IPS DF 6.9 (cell line): ENCODE measurements at places on chromosomes 3 and 15.

- no peaks in the 10 kb centered on the region for H3K36me3 ChIP-seq
- no peak overlapping the region for H3K4me3 ChIP-seq
- no peak overlapping the region for H3K27ac ChIP-seq
- no peaks in the 10 kb centered on the region for H3K27me3 ChIP-seq
- peaks cover 2% of the 10 kb centered on the region; the same call in 1 of the 2 replicates for H3K4me1 ChIP-seq
Measured at GRCh38 chr3:24684506-24685023, 189.9 kb upstream of the THRB start.

DNA sequence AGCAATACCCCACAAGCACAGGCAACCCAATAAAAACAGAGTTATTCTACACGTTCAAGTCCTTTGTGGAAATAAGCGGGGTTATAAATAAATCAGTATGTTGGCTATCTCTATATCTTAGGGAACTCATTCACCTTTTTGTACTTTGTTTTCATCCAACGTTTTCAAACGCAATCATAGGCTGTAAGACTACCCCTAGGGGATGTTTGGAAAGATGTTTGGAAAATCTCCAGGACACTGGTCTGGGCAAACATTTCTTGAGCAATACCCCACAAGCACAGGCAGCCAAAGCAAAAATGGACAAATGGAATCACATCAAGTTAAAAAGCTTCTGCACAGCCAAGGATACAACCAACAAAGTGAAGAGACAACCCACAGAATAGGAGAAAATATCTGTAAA lies 70.1 kb downstream of the CLDN11 start:
- no peak overlapping the region for H3K27ac ChIP-seq
- DNase-seq, result no peak
- no peaks in the 10 kb centered on the region for H3K27me3 ChIP-seq

DNA sequence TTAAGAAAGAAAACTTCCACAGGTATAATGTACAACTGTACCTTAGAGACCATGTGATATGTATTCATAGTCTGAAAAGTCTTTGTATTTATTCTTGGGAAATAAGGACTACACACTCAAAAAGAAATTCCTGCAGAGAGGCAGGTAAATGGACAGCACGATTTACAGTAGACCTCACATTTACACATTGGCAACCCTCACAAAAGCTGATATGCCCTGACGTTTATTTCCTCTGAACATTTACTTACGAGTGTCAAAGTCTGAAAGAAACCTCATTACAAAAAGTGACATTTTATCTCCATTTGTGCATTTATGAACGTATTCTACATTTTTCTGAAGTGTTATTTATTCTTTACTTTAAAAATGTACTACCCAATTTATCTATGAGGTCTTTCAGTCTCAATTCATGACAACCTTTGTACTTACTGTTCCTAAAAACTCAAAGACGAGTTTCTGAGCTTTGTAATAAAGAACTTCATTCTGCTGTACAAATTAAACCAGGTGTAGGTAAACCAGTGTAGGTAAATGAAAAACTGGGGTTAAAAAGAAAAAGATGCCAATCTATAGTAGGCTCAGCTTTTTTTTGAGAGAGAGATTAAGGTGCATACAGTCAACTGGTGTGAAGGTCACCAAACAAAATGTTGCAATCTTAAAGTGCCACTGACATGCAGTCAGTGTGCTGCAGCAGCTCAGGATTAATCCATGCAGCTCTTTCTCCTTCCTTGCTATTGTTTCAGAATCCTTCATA lies 44.3 kb downstream of the THRB start:
- H3K4me1 ChIP-seq, result no peaks in the 10 kb centered on the region
- DNase-seq, result no peak
- H3K27me3 ChIP-seq, result no peaks in the 10 kb centered on the region

- H3K4me3 ChIP-seq, result no peak overlapping the region
- H3K27me3 ChIP-seq, result no peaks in the 10 kb centered on the region
- no peak overlapping the region for H3K27ac ChIP-seq
- no peaks in the 10 kb centered on the region for H3K4me1 ChIP-seq
- DNase-seq, result no peak
Measured at GRCh38 chr15:84992157-84992944, 10.7 kb downstream of the PDE8A start.

DNA sequence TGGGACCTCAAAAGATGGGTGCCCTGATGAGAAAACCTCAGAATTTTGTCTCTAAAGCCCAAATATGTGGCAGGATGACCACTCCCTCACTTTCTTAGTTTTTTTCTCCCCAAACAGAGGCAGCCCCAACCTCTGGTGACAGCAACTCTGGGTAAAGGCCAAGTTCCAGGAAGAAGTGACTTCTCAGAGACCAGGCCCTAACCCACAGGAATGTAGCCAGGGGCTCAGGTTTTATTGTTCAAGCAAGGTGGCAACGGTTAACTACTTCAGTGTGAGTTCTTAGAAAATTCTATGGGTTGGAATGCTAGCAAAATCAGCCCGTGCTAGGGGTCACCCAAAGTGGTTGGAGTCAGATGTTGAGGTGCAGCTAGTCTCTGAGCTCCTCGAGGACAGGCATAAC lies 5.1 kb upstream of the DNAJA4 start:
- DNase-seq, result no peak
- H3K4me1 ChIP-seq, result peaks cover 4% of the 10 kb centered on the region; the same call in 1 of the 2 replicates
- H3K36me3 ChIP-seq, result no peaks in the 10 kb centered on the region

DNA sequence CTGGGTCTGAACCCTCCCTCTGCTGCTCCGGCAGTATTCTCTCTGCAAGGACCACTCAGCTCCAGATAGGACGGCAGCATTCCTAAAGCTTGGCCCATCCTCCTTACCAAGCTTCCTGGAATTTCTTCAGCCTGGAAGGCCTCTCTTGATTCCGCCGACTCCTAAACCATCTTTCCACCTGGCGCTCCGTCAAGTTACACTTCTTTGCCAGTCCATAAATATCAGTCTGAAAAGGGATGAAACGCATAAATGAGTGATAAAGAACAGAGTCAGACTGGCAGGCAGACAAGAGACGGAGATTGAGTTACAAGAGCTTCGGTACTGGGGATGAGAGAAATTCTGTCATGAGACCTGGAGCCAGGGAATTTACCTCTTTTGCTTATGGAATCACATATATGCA lies 44.3 kb downstream of the CERS3 start:
- no peak for DNase-seq
- H3K36me3 ChIP-seq, result no peaks in the 10 kb centered on the region
- H3K27me3 ChIP-seq, result no peaks in the 10 kb centered on the region
- no peak overlapping the region for H3K4me3 ChIP-seq
- H3K4me1 ChIP-seq, result no peaks in the 10 kb centered on the region

DNA sequence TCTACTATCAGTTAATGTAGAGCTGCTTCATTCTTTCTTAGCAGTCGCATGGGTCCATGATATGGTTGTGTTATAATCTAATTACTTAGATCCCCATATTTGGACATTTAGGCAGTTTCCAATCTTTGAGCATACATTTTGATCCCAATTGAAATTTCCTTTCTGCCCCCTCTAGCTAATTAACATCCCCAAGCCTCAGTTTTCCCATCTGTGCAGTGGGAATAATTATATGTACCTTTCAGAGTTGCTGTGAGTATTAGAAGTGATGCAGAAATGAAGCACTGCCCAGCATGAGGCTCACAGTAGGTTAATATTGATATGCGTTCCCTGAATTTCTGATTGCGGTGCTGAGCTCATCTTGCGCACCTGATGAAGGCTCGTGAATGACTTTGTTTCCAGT lies 21.8 kb downstream of the SPSB4 start:
- H3K27ac ChIP-seq, result no peak overlapping the region
- DNase-seq, result no peak
- peaks cover 33% of the 10 kb centered on the region for H3K4me1 ChIP-seq
- H3K4me3 ChIP-seq, result no peak overlapping the region
- no peaks in the 10 kb centered on the region for H3K27me3 ChIP-seq
- H3K36me3 ChIP-seq, result no peaks in the 10 kb centered on the region

GRCh38 chr3:69936266-69936665 lies 63.3 kb upstream of the SAMMSON start:
- H3K36me3 ChIP-seq, result no peaks in the 10 kb centered on the region
- no peak overlapping the region for H3K4me3 ChIP-seq
- no peaks in the 10 kb centered on the region for H3K27me3 ChIP-seq
- H3K4me1 ChIP-seq, result peaks cover 2% of the 10 kb centered on the region; the same call in 1 of the 2 replicates
- no peak overlapping the region for H3K27ac ChIP-seq
- DNase-seq, result no peak

DNA sequence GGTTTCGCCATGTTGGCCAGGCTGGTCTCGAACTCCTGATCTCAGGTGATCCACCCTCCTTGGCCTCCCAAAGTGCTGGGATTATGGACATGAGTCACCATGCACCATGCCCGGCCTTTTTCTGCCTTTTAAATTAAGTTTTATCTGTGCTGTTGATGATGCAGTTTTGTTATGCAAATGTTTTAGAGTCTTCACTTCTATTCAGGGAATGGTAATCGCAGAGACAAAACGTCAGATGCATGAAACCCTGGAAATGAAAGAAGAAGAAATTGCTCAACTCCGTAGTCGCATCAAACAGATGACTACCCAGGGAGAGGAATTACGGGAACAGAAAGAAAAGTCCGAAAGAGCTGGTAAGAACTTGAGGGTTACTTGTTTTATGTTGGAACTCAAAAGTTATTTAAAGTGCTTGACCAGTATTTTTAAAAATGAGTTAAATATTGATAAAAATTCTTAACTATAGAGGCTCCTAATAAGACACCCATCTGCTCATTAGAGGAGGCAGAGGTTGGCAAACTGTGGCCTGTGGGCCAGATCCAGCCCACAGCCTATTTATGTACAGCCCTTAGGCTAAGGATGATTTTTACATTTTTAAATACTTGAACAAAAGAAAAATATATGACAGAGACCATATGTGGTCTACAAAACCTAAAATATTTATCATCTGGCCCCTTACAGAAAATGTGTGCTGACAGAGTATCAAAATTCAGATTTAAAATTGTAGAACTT lies 127.8 kb upstream of the LRRFIP2 start:
- H3K4me3 ChIP-seq, result no peak overlapping the region
- H3K27me3 ChIP-seq, result no peaks in the 10 kb centered on the region
- no peak for DNase-seq
- no peak overlapping the region for H3K27ac ChIP-seq

DNA sequence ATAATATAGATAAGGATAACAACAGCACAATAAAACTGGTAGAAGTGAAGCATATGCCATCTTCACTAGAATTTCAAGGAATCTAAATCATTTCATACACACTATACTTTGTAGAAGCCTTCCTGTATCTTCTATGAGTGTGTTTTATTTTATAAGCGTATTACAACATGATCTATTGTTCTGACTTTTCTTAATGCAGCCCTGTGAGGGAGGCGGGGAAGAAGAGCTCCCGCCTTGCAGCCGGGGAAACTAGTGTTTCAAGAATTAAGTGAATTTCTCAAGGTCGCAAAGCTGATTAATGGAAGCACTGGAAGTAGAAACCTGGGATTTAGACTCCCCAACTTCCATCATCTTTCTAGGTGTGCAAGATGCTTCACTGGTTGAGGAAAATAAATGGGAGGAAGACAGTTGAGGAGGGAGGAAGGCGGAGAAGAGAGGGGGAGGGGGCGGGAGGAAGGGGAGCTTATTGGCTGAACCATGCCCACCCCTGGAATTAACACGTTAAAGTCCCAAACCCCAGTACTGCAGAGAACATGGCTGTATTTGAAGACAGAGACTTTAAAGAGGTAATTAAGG lies 32.9 kb downstream of the VGLL4 start:
- H3K27ac ChIP-seq, result no peak overlapping the region
- H3K27me3 ChIP-seq, result no peaks in the 10 kb centered on the region
- peaks cover 3% of the 10 kb centered on the region; the same call in 1 of the 2 replicates for H3K36me3 ChIP-seq
- no peak for DNase-seq
- no peak overlapping the region for H3K4me3 ChIP-seq

DNA sequence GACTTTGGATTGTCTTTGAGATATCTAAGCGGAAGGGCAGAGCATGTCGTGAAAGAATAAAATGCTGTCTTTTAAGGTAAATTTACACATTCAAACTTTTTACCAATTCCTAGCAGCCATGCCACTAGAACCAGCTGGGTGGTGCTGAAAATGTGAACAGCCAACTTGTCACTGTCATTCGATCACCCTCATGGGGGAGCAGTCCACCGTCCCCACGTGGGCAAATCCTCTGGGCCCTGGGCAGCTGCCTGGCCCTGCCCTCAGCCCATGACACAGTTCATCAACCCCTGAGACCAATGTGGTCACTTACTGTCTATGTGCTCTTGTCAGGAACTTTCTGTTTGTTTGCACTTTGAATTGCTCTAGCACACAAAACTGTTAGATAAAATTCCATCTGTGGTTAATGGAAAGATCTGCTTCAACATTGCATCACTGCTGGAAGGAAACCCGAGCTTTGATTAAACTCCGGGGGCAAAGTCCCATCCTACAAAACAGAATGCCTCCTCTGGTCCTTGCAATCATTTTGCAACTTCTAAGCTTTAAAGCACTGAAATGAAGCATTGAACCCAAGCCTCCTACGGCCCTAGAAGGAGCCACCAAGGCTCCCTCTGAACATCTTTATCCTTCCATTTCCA lies 50.1 kb downstream of the PCSK6 start:
- no peaks in the 10 kb centered on the region for H3K4me1 ChIP-seq
- H3K36me3 ChIP-seq, result no peaks in the 10 kb centered on the region
- no peaks in the 10 kb centered on the region for H3K27me3 ChIP-seq

DNA sequence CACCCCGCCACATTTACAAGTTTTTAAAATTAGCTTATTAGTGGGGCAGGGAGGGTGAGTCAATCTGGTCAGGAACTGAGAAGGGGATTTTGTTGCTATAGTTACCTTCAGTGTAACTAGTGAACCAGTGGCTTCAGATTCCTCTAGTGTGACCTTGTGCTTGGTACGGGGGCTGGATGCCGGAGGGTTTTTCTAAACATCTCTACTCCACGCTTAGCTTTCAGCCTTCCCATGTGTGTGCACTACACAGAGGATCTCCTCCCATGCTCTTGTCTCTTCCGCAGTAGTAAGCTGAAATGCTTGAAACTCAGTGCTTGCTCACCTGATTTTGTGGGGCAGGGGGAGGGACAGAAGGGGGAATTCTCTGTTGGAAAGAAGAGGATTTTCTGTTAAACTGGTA lies 67.9 kb upstream of the AKAP13 start:
- no peak overlapping the region for H3K27ac ChIP-seq
- H3K36me3 ChIP-seq, result no peaks in the 10 kb centered on the region
- no peak overlapping the region for H3K4me3 ChIP-seq
- H3K27me3 ChIP-seq, result no peaks in the 10 kb centered on the region
- no peak for DNase-seq

GRCh38 chr3:20904671-20905070 lies 718.7 kb upstream of the SGO1 start:
- no peak for DNase-seq
- H3K27ac ChIP-seq, result no peak overlapping the region

DNA sequence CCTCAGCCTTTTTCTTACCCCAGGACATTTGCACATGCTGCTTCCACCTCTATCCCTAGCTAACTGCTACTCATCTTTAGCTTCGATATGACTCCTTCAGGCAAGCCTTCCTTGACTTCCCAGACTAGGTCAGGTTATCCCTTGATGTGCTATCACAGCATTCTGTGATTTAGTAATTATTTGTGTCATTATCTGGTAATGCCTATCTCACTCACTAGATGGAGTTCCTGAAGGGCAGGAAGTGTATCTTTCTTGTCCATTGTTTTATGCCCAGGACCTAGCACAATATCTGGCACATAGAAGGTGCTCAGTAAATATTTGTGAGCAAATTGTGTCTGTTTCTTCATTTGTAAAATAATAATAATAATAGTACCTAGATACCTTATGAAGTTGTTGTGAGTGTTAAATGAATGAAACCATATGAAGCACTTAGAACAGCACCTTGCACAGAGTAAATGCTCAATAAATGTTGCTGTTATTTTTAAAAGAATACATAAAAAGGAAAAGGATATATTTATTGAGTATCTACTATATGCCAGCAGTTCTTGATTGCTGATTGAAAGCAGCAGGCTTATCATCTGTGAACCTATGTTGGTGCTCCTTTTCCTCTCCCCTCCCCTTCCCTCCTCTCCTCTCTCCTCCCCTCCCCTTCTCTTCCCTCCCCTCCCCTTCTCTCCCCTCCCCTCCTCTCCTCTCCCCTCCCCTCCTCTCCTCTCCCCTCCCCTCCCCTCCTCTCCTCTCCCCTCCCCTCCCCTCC lies 31.5 kb downstream of the SQOR start:
- peaks cover 1% of the 10 kb centered on the region; the same call in 1 of the 2 replicates for H3K4me1 ChIP-seq
- H3K27ac ChIP-seq, result no peak overlapping the region
- H3K4me3 ChIP-seq, result no peak overlapping the region
- H3K36me3 ChIP-seq, result no peaks in the 10 kb centered on the region
